Activated T-cell treated with anti-CD3 and anti-CD28 coated beads, Interleukin-2, amount 50 U/mL, for 24 hours (primary cell): ENCODE measurements at places on chromosomes 6 and 20.
A peak's percentile ranks its signal among the peaks of the same experiment; 100 is the strongest.

- H3K27ac ChIP-seq, result no peak overlapping the region
- H3K36me3 ChIP-seq, result no peaks in the 10 kb centered on the region
- H3K27me3 ChIP-seq, result peaks cover 2% of the 10 kb centered on the region
- no peak for DNase-seq
- no peaks in the 10 kb centered on the region for H3K4me1 ChIP-seq
- H3K4me3 ChIP-seq, result no peak overlapping the region
These were observed 194.8 kb downstream of the SLC35F1 start for GRCh38 chr6:118101831-118102345.

- H3K27ac ChIP-seq, result no peak overlapping the region
- peak overlapping the region; percentile 58 for H3K4me3 ChIP-seq
- peaks cover 8% of the 10 kb centered on the region for H3K4me1 ChIP-seq
- peak; percentile 30 for DNase-seq
These were observed 297.3 kb downstream of the PHACTR1 start for GRCh38 chr6:13013681-13014503.

- no peak for DNase-seq
- no peaks in the 10 kb centered on the region for H3K27me3 ChIP-seq
- H3K4me1 ChIP-seq, result no peaks in the 10 kb centered on the region
- no peak overlapping the region for H3K27ac ChIP-seq
- no peak overlapping the region for H3K4me3 ChIP-seq
These were observed 6.0 kb upstream of the PTCHD4 start for GRCh38 chr6:48116699-48117645.

- H3K4me3 ChIP-seq, result no peak overlapping the region
- no peaks in the 10 kb centered on the region for H3K36me3 ChIP-seq
- DNase-seq, result no peak
These were observed 1277.2 kb downstream of the GRIK2 start for GRCh38 chr6:102670735-102671134.
